ENCODE measurements at places on chromosomes 7 and 10.

DNA sequence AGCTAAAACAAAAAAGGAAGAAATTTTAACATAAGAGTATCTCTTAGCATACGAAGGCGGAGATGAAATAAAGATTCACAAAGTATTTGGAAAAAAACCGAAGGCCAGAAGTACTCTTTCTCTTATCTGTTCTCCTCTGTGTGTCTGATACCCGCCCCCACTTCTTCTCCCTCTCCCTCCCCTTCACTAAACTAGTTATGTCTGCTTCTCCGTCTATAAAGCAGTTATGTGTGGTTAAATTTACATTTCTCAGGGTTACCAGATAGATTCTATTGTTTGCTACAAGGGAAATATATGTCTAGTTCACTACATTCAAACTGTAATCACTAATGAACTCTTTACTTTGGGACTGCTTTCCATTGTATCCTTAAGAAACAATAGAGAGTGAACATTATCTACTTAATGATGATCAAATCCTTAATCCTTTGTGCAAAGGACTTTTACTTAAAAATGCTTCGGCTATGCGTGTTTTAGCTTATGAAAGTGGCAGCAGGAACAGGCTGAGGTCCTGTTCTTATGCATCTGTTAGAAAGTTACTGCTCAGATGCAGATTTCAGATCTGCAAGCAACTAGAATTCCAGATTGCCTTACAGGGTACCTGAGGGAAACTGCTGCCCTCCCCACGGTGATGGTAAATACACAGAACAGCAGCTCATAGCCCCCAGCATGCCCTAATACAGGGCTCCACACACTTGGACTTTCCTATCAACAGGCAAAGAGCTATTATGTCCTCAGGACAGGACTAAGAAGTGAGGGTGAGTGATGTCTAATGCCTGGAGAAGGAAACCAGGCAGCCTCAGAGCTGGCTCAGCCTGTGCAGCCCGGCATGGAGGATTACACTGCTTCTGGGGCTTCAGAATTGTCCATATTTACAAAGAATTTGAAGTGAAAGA lies 273.3 kb downstream of the FZD1 start:
- no peak for DNase-seq

DNA sequence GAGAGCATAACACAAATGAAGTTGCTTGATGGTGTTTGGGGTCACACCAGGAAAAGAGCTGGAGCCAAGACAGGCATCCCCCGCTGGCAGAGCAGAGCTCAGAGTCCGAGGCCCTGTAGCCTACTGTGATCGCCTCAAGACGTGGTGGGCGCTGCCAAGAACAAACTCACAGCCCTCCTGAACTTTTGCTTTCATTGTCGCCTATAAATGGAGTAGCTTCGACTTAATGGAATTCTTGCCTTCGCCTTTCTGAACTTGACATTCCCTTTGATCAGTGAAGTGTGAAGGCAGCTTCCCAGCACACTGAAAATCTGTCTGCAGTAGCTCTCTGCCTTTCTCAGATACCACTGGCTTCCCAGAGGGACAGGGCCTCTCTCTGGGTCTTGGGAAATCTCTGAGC lies 21.3 kb downstream of the CPXM2 start:
- DNase-seq, result no peak

DNA sequence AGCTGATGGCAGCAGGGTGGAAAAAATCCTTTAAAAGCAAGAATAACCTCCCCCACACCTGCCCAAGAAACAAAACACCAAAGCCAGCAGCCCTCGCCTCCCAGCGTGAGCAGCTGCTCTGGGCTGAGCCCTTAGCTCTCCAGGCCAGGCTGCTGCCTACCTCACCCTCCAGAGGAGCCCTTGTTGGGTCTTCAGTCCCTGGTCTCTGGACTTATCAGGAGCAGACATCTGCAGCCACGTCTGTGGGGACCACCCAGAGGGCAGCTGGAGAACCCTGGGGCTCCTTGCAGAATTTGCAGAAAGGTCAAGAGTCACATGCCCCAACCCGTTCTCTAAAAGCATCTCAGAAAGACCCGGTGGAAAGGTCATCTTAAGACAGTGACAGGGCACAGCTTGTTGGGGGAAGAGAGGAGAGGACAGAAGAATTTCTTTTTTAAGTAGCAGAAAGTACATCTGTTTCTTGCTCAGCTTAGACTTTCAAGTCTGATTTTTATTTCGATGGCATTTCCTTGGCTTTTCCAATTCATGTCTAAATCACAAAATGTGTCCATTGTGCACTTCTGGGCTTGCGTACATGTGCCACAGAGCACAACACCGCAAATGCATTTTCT lies 425.7 kb upstream of the NFE2L3 start:
- no peak for DNase-seq

GRCh38 chr10:103936022-103936421 lies 18.0 kb upstream of the STN1 start:
- peak; percentile 67 for DNase-seq

DNA sequence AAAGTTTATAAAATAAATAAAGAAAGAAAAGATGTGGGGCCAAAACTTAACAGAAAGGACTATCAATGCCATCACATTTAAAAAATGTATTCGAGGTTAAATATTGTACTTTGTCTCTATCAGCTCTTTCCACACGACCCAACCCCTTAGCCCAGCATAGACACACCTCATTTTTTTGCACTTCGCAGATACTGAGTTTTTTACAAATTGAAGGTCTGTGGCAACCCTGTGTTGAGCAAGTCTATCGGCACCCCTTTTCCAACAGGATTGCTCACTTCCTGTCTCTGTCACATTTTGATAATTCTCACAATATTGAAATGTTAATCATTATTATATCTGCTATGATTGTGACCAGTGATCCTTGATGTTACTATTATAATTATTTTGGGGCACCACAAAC lies 151.6 kb upstream of the TBX20 start:
- no peak for DNase-seq

All from right cardiac atrium (tissue), 5 donors.